ENCODE measurements at places on chromosomes 2 and 18. TPM values are rescaled to one million over a fixed set of nuclear protein-coding genes. Genes with fewer than 3 reads are reported as not detected.

Gene MAP3K19
- not detected for total RNA-seq

Gene UGT1A10
- not detected for total RNA-seq

Gene IL1R1
- 35.7 TPM for total RNA-seq

Gene KRTCAP3
- 0.62 TPM for total RNA-seq

Gene TSGA10
- 4.2 TPM for total RNA-seq
